ENCODE measurements at places on chromosomes 2 and 18.

- no peak for DNase-seq
Measured at GRCh38 chr18:49514577-49514976, 27.5 kb upstream of the C18orf32 start.

DNA sequence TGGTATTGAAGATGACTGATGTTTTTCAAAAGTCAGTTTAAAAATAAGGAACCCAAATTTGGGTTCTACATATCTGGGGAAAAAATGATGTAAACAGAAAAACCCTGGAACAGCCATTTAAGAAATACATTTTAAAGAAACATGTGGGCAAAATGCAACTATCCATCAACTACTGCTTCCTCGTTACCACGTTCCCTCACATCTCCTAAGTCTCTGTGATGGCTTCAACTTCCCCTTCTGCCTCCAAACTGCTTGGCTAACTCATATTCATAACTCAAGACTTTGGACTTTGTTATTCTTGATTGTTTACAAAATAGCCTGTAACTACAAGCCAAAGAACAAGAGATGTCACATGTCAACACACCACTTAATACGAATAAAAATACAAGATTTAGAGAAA lies 116.3 kb downstream of the DYM start:
- DNase-seq: no peak

GRCh38 chr2:10161206-10161931 lies 38.8 kb downstream of the RRM2 start:
- no peak for DNase-seq

DNA sequence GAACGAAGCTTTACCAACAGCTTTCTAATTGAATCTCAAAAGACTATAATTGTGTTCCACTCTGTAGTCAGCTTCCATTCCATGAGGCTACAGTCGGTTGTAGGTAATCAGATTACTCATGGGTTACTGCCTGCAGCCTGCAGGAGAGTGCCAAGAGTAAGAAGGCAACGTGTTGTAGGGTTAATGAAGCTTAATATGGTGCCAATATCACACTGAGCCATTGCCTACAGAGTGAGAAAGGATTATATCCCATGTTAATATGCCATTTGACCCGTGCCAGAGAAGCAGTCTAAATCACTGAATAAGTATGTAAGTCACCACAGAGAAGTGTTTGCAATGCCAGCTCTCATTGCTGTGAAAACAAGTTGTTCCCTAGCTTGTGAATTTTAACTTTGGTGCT lies 734.5 kb upstream of the ACVR2A start:
- no peak for DNase-seq

- DNase-seq: no peak
Measured at GRCh38 chr2:152200101-152200500, 24.5 kb upstream of the STAM2 start.

DNA sequence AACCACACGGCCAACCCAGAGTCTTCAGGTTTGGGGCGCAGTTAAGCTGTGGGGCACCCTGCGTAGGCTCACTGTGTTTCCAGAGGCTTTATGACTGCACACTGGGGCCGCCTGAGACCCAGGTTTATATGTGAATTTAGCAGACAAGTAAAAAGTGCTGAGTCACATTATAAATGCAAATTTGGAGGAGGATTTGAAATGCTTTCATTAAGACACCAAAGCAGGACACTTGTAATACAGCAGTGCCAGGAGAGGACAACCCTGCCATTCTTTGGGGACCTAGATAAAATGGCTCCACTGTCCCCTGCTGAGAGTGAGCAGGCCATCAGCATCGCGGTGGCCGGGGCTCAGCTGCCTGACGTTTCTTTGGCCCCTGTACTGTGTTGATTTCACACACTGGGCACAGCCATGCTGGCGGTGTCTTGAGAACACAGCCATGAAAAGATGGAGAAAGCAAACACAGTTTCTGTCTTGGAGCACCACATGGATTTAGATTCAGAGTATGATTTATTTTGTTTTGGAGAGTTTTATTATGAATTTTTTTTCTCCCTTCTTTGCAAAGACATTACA lies 10.2 kb downstream of the ACKR3 start:
- DNase-seq: no peak

- peak; percentile 41 for DNase-seq
Measured at GRCh38 chr2:135820003-135820618, 16.9 kb downstream of the LCT start.

GRCh38 chr2:4047961-4048891 lies 344.9 kb downstream of the DCDC2C start:
- DNase-seq: no peak

- no peak for DNase-seq
Measured at GRCh38 chr2:151243468-151243867, 18.2 kb downstream of the RBM43 start.

DNA sequence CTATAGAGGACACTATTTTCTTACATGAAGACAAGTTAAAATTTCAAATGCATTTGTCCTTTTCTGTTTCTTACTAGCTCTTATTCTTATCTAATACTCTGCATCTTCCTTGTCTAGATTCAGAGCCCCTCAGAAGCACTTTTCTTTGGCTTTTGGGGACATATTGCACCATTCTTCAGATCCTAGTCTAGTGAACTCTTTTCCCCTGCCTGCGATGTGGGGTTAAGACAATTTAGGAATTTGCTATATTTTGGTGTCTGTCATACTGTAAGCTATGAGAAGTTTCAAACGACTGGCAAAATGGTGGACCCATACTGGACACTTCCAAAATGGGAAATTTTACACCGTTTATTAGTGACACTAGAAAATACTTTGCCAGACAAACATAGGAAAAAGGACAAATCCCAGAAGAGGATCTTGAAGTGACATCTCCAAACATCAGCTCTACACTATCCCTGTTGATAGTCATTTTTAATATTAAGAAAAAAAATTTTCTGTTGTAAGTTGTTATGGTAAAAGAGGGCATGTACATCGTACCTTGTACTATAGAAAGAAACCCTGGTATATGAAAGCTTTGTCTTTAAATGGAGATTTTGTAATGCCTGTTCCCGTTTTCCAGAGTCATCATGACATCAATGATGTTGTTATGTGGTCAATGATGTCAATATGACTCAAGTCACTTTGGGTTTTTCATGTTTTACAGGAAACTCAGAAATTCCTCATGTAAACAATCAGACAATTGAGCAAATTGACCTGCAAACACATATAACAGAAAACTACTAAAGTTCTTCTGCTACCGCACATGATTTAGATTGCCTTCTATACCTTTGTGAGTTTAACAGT lies 4.4 kb upstream of the KYNU start:
- DNase-seq: no peak

DNA sequence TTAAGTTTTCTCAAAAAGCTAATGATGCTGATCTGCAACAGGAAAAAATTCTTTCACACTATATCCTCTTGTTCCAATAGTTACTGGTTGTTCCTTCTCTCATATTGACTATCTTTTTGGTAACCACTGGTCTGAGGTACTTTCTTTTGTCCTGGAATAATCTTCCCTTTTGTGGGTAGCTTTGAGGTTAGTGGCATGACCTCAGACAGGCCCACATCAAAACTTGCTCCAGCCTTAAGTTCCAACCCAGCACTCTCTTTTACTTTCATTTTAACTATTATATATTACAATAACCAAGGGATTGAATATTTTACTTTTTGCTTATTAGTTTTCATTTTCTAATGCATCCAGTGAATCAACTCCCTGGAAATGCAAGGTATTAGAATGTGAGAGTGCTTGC lies 9.5 kb downstream of the REG1A start:
- DNase-seq: no peak

- no peak for DNase-seq
Measured at GRCh38 chr2:28544405-28544921, 48.6 kb downstream of the PLB1 start.

- no peak for DNase-seq
Measured at GRCh38 chr2:218066926-218067515, 2.0 kb upstream of the RUFY4 start.

DNA sequence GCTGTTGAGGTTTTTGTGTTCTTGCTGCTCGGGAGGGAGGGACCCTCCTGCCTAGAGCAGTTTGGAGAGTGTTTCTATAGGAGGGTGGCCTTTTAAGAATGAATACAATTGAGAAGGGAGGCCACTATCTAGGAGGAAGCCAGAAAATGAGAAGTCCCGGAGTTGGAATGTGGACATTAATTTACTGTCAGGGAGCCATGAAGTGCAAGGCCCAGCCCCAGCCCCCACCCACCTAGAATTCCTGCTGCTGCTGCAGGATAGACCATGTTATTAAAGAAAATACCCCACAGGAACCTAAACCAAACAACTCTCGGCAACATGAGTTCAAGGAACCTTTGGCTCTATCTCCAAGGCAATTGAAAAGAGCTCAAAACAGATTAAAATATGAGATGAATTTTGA lies 46.0 kb downstream of the ZBTB7C start:
- no peak for DNase-seq

- no peak for DNase-seq
Measured at GRCh38 chr2:70686577-70687460, 81.2 kb downstream of the ADD2 start.

All from activated CD8-positive, alpha-beta memory T cell treated with anti-CD3 and anti-CD28 coated beads for 1 hour (primary cell).